Dermis lymphatic vessel endothelial cell (primary cell): ENCODE measurements at places on chromosomes 6 and 20. TPM values are rescaled to one million over a fixed set of nuclear protein-coding genes. Genes with fewer than 3 reads are reported as not detected.

Gene DDO
- total RNA-seq, result 3.6 and 4.3 TPM in 2 replicates

Gene CD40
- 10.4 and 21.0 TPM in 2 replicates for total RNA-seq

Gene SLC35D3
- total RNA-seq, result not detected in 2 replicates

Gene ARFGEF3
- total RNA-seq, result 1.7 and 2.5 TPM in 2 replicates

Gene OR12D3
- not detected in 2 replicates for total RNA-seq

Gene FAM83C
- total RNA-seq, result under 0.01 TPM in 1 of 2 replicates, not detected in the other

Gene MEI4
- under 0.01 TPM in 1 of 2 replicates, not detected in the other for total RNA-seq

Gene RBPJL
- total RNA-seq, result not detected in 2 replicates

Gene KCNK16
- total RNA-seq, result not detected in 2 replicates

Gene ID4
- 0.17 and 0.76 TPM in 2 replicates for total RNA-seq

Gene NMBR
- not detected in 2 replicates for total RNA-seq

Gene CYP39A1
- total RNA-seq, result 0.22 and 0.52 TPM in 2 replicates

Gene PDE7B
- total RNA-seq, result 4.5 and 18.2 TPM in 2 replicates

Gene C6orf120
- total RNA-seq, result 25.3 and 35.5 TPM in 2 replicates

Gene RBM38
- 8.8 and 9.4 TPM in 2 replicates for total RNA-seq

Gene TRIM10
- total RNA-seq, result not detected in 2 replicates

Gene HLA-DOA
- not detected in 2 replicates for total RNA-seq

Gene GRM1
- under 0.01 and 0.09 TPM in 2 replicates for total RNA-seq

Gene CCN6
- not detected in 2 replicates for total RNA-seq

Gene GUCA1A
- total RNA-seq, result not detected in 2 replicates

Gene SRSF12
- total RNA-seq, result 0.17 TPM in 1 of 2 replicates, not detected in the other

Gene SYNDIG1
- not detected in 2 replicates for total RNA-seq

Gene WFDC10B
- total RNA-seq, result not detected in 2 replicates

Gene CST4
- total RNA-seq, result not detected in 2 replicates

Gene PNLDC1
- total RNA-seq, result not detected in 2 replicates

Gene HLA-DOB
- total RNA-seq, result not detected in 2 replicates

Gene SLC17A2
- not detected in 2 replicates for total RNA-seq

Gene GPLD1
- total RNA-seq, result 0.22 and 0.43 TPM in 2 replicates

Gene KHDC1L
- not detected in 2 replicates for total RNA-seq

Gene PHF10
- total RNA-seq, result 25.7 and 36.2 TPM in 2 replicates

Gene MRPS18A
- total RNA-seq, result 43.9 and 46.5 TPM in 2 replicates

Gene HSF2
- total RNA-seq, result 19.0 and 24.4 TPM in 2 replicates

Gene SLC2A10
- 6.9 and 7.6 TPM in 2 replicates for total RNA-seq

Gene FOXC1
- total RNA-seq, result 4.0 and 4.4 TPM in 2 replicates

Gene OLIG3
- not detected in 2 replicates for total RNA-seq

Gene LY6G6D
- total RNA-seq, result not detected in 2 replicates

Gene VNN1
- total RNA-seq, result not detected in 2 replicates

Gene SLC16A10
- total RNA-seq, result 0.11 TPM in 1 of 2 replicates, not detected in the other

Gene BEND6
- total RNA-seq, result under 0.01 and 0.11 TPM in 2 replicates

Gene BPIFB4
- total RNA-seq, result not detected in 2 replicates

Gene MYT1
- total RNA-seq, result 0.09 and 0.33 TPM in 2 replicates

Gene SH3BGRL2
- 159 and 172 TPM in 2 replicates for total RNA-seq

Gene RREB1
- total RNA-seq, result 17.2 and 18.6 TPM in 2 replicates

Gene TNNC2
- 0.17 TPM in 1 of 2 replicates, not detected in the other for total RNA-seq

Gene CLDN20
- total RNA-seq, result not detected in 2 replicates

Gene C6orf141
- 56.2 and 79.6 TPM in 2 replicates for total RNA-seq

Gene MATN4
- total RNA-seq, result under 0.01 TPM in 1 of 2 replicates, not detected in the other
